ENCODE measurements at places on chromosomes 3 and 15. TPM values are rescaled to one million over a fixed set of nuclear protein-coding genes. Genes with fewer than 3 reads are reported as not detected.

Gene SOX14
- total RNA-seq = not detected

Gene TAMM41
- 10.8 TPM for total RNA-seq

Gene GPR87
- not detected for total RNA-seq

Gene NMD3
- 64.6 TPM for total RNA-seq

Gene ACTC1
- total RNA-seq = not detected

Gene DNASE1L3
- total RNA-seq = not detected

Gene SYNM
- 38.9 TPM for total RNA-seq

Gene WDR76
- 40.0 TPM for total RNA-seq

Gene GASK1A
- total RNA-seq = not detected

Gene TMEM43
- total RNA-seq = 51.2 TPM

Gene SH2D7
- total RNA-seq = not detected

Gene ZBED2
- 0.10 TPM for total RNA-seq

Gene LINGO1
- total RNA-seq = 18.2 TPM

Gene ADCY5
- total RNA-seq = 1.4 TPM

Gene GUCA1C
- not detected for total RNA-seq

Gene CLDN18
- total RNA-seq = 0.08 TPM

Gene UCN2
- total RNA-seq = 1.8 TPM

Gene NTRK3
- not detected for total RNA-seq

Gene SPATA12
- 0.10 TPM for total RNA-seq

Gene SETD5
- 69.4 TPM for total RNA-seq

Gene ACKR4
- total RNA-seq = not detected

Gene HERC2
- 69.7 TPM for total RNA-seq

Gene RHCG
- 3.0 TPM for total RNA-seq

Gene CHRNA5
- total RNA-seq = 52.4 TPM

Gene GPR62
- total RNA-seq = not detected

All from Panc1 (cell line).